ENCODE measurements at places on chromosomes 1 and 21. TPM values are rescaled to one million over a fixed set of nuclear protein-coding genes. Genes with fewer than 3 reads are reported as not detected.

DNA sequence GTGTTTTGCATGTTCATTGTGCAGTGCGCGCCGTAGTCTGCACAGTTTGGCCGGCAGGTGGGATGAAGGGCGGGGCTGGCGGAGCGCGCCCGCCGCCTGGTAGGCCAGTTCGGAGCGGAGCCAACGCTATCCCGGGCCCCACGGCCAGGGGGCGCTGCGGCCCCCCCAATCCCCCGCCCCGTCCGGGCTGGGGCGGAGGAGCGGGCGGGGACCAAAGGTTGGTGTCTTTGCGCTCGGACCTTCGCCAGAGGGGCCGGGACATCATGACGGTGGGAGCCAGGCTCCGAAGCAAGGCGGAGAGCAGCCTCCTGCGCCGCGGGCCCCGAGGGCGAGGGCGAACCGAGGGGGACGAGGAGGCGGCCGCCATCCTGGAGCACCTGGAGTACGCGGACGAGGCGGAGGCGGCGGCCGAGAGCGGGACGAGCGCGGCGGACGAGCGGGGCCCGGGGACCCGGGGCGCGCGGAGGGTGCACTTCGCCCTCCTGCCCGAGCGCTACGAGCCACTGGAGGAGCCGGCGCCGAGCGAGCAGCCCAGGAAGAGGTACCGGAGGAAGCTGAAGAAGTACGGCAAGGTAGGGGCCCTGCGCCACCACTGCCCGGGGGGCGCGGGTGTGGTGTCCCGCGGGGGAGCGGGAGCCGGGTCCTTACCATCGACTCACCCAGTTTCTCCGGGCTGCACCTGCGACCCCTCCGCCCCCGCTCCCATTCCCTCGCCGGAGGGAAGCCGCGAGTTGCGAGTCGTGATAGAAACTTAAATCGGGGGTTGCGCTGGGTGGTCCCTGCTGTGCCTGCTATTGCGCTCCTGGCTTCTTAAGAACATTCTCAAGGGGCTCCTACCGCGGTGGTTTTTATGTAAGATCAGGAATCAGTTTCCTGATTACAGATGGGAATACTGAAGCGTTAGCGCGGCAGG, at the start of gene C1orf115:
Gene C1orf115 (plus strand): TSS at position 224 of the 913 bp plus-strand sequence. CDS start 40 bp downstream, at position 264.
- DNase-seq = peak; percentile 82

DNA sequence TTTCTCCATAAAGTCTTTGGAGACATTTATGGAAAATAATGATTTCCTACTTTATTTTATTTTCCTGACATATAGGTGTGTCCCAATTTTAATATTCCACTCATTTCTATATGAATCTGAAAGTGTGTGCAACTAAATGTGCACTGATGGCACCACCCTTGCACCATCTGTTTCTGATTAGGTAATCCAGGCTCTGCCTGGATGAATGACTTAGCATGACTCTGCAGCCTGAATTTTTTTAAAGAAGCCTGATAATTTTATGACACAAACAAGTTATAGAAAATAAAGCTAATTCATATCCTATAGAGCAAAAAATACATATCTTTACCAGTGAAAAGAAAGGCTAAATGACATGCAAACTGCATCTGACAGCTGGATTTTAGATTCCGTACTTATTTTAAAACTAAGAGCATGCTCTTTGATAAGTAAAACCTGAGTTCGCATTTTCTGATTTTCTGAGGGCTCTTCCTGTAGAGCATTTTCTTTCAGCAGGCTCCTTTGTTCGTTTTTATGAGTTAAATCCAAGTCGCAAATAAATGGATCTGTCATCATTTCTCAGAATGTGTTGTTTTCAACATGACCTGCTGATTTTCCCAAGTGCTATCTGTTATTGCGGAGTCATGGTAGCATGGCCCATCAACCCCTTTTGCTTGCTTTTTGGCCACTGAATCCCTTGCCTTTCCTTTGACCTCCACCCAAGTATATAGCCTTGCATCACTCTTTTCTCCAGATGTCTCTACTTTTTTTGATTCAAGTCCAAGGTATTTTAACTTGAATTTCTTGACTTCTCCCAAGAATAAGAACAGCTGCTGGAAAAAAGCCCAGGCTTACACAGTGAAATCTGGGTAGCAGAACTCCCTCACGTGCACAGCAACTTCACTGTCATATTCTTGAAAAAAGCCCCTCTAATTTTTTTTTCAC, 52.8 kb upstream of the LYPLAL1 start:
- DNase-seq = peak; percentile 64

DNA sequence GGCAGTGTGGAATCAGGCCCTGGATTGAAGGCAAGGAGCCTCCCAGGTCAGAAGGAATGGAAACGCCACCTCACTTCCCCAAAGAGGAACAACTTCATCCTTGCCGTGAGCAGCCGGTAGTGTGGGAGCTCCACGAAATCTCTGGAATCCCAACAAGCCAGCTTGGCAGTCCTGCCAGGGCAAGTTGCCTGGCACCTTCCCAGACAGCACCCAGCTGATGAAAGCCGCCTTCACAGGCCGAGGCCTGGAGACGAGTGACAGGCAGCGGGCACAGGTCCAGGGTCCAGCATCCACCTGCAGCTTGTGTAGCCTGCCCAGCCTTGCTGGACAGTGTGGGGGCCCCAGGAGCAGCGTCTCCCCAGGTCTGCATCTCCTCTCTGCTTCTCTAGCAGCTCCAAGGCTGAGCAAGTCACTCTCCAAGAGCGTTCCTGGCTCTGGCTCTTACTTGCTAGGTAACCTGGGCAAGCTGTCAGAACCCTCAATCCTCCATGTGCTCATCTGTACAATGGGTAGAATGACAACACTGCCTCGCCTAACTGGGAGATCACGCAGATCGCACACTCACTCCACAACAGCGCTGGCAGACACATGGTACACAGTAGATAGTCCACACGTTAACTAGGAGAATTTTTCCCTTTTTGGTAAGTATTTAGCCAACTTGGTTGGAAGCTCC, 43.0 kb downstream of the ACOT7 start:
- no peak for DNase-seq

GRCh38 chr1:176802316-176802715, 339.3 kb downstream of the PAPPA2 start:
- no peak for DNase-seq

Gene SAMSN1
- 10.8 TPM for total RNA-seq

Gene CFHR5
- not detected for total RNA-seq

DNA sequence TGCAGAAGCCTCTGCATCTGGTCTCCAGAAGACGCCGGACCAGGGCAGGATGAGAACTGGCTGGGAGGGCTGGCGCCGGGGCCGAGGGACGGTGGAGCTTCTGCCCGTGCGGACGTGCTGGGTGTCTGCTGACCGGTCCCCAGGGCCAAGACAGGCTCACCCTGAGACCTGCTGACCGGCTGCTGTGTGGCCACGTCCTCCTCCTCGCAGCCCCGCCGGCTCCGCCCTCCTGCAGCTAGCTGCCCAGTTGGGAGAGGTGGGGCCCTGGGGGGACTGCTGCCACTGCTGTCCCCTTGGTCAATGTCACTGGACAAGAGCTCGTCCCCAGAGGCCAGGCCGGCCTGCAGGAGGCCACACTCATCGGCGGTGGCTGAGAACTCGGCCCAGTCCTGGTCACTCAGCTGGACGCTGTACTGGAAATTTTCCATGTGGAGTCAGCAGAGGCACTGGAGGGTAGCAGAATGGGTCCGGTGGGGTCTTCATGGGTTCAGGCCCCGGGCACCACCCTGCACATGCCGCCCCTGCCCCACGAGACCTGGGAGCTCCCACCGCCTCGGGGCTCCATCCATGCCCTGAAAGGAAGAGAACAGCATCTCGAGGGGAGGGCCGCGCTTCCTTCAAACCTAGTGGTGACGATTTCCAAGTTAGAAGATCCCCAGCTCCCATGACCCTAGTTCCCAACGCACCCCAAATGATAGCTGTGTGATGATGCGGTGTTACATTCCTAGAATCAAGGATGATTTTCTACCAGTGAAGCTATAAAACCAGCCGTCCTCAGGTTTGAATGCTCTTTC, 1.1 kb downstream of the PERM1 start:
- no peak for DNase-seq

Gene FCRL3
- 1.2 TPM for total RNA-seq

- no peak for DNase-seq
These were observed 149.1 kb upstream of the USP24 start for GRCh38 chr1:55364216-55364615.

GRCh38 chr1:198764748-198765147, 125.9 kb downstream of the PTPRC start:
- no peak for DNase-seq

Gene SORT1
- 111 TPM for total RNA-seq

Gene CR1L
- total RNA-seq = 0.45 TPM

Gene COL24A1
- 6.1 TPM for total RNA-seq

- no peak for DNase-seq
These were observed 17.5 kb downstream of the RSPH1 start for GRCh38 chr21:42478504-42478903.

Gene XPR1
- 19.9 TPM for total RNA-seq

GRCh38 chr1:18912550-18912949, 10.2 kb upstream of the ALDH4A1 start:
- no peak for DNase-seq

DNA sequence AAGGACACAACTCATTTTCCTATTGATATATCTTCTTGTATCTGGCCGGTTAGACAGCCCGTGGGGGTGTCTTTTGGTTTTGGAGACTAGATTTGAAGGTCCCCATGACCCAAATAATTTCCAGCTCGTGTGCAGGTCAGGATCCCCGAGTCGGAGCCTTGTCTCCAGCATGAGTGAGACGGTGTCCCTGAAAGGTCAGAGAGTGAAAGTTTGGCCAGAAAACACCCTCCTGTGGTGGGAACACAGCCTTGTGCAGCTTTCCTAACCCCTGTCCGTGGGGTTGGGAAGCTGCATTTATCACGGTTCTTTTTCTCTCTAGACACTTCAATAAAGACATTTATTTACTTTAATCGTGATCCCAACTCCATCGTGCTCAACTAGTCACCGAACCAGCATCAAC, 17.6 kb downstream of the COQ8A start:
- no peak for DNase-seq

DNA sequence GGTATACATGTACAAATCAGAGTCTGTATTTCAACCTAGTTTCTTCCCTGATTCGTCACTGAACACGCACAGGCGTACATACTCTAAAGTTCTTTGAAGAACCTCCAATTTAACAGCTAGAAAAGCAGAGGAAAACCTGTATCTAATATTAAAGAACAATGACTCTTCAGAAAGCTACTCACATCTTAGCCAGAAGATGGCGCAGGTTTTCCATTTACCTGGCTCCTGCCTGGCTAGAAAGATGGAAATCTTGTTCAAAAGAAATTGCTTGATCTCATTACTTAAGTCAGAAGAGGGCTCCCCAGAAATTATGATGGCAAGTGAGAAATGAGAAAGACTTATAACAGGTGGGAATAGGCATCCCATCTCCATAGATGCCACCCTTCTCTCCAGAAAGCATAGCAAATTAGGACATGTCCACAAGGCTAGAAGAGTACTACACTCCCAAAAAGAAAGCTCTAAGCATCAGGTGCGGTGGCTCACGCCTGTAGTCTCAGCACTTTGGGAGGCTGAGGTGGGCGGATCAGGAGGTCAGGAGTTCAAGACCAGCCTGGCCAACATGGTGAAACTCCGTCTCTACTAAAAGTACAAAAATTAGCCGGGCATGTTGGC, 19.0 kb upstream of the L1TD1 start:
- DNase-seq = no peak

All from sciatic nerve (tissue), 2 donors.